ENCODE measurements at places on chromosomes 4 and X. TPM values are rescaled to one million over a fixed set of nuclear protein-coding genes. Genes with fewer than 3 reads are reported as not detected.

The EVC2 gene
- polyA plus RNA-seq, result 2.3 TPM

The TEX11 gene
- polyA plus RNA-seq, result not detected

The MAN2B2 gene
- 14.1 TPM for polyA plus RNA-seq

The GNPDA2 gene
- 7.9 TPM for polyA plus RNA-seq

The RS1 gene
- polyA plus RNA-seq, result not detected

The FGF13 gene
- 5.6 TPM for polyA plus RNA-seq

The TAF1 gene
- polyA plus RNA-seq, result 14.1 TPM

The BEX1 gene
- 395 TPM for polyA plus RNA-seq

The HSD17B13 gene
- polyA plus RNA-seq, result 0.70 TPM

The RADX gene
- polyA plus RNA-seq, result 0.95 TPM

The SHROOM3 gene
- polyA plus RNA-seq, result 30.9 TPM

The ODAPH gene
- polyA plus RNA-seq, result not detected

The MMGT1 gene
- polyA plus RNA-seq, result 20.0 TPM

The HSFX1 gene
- polyA plus RNA-seq, result 2.5 TPM

The UGT2A1 gene
- not detected for polyA plus RNA-seq

The KLHL4 gene
- polyA plus RNA-seq, result 2.1 TPM

The MXRA5 gene
- polyA plus RNA-seq, result 1.5 TPM

The EIF2S3 gene
- polyA plus RNA-seq, result 55.8 TPM

The TNIP3 gene
- not detected for polyA plus RNA-seq

The AFP gene
- polyA plus RNA-seq, result not detected

The ZFP42 gene
- not detected for polyA plus RNA-seq

The FAM9B gene
- polyA plus RNA-seq, result not detected

Data from brain (organoid and tissue), 16 donors.